ENCODE measurements at places on chromosomes 4 and X.

GRCh38 chr4:75566911-75567310 is 11.0 kb downstream of the ODAPH start:
- no peak for DNase-seq

- DNase-seq, result no peak
These were observed at the start of gene SH2D1A for GRCh38 chrX:124346117-124346876. Gene SH2D1A (plus strand): TSS chrX:124346563. CDS start chrX:124346643, 80 bp downstream.

DNA sequence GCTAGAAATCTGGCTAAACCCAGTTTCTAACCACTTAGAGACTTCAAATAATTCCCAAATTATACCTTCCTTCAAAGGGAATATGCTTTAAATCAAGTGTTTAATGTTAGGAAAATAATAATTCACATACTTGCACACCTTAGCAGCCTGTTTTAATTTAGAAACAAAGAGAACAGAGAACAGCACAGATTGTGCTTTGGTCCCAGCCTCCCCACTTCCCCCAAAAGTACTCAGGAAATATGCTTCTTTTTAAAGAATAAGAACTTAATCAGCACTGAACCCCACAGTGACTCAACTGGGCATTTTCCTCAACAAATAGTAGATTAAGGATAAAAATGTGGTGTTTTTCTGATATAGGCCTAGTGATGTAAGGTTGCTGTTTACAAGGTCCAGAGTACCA is 295.8 kb downstream of the GBA3 start:
- no peak for DNase-seq

GRCh38 chr4:119667802-119668201 is 39.2 kb upstream of the PDE5A start:
- no peak for DNase-seq

GRCh38 chr4:186881521-186882220 is 158.0 kb upstream of the FAT1 start:
- DNase-seq, result no peak

DNA sequence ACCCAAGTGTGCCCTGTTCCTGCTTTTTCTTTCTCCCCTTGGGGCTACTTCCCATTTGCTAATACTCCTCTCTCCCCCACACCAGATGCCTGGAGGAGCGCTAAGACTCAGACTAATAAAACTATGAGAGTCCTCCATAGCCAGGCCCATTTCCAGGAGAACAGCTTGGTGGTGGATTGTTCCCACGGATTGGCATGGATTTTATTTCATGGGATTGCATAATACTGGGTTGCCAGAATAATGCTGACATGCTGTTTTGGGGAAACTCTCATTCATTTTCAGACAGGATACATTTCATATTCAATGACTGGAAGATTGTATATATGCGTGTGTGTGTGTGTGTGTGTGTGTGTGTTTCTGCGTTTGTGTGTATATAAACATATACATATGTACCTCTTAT is 447.5 kb upstream of the PITX2 start:
- DNase-seq, result no peak

- DNase-seq, result no peak
These were observed 1.1 kb upstream of the GTPBP6 start for GRCh38 chrX:319579-320125.

- DNase-seq, result no peak
These were observed 952.9 kb downstream of the FAT4 start for GRCh38 chr4:126267689-126268088.

DNA sequence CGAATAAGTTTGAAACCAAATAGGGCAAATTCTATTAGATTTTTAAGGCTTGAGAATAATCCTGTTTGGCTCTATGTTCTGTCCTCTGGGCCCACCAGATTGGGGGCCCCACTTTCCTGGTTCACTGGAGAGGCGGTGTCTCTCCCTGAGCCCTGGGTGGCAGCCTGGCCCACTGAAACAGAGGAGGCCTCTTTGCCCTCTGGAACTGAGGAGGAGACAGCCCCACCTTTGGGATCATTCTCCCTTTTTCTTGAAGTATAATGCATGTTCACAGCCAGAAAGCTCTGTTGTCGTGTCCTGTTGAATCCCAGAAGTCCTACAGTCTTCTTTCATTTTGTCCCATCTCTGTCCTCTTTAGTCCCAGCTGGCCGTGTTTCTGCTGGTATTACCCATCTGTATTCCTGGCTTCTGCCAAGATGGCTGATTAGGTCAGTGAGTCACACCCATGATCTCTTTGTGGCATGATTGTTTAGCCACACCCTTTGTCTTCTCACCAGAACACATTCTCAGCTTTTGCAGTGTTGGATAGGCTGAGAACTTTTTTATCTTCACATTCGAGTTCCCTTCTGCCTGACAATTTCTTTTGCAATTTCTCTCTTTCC is 8.1 kb upstream of the TBC1D25 start:
- no peak for DNase-seq

DNA sequence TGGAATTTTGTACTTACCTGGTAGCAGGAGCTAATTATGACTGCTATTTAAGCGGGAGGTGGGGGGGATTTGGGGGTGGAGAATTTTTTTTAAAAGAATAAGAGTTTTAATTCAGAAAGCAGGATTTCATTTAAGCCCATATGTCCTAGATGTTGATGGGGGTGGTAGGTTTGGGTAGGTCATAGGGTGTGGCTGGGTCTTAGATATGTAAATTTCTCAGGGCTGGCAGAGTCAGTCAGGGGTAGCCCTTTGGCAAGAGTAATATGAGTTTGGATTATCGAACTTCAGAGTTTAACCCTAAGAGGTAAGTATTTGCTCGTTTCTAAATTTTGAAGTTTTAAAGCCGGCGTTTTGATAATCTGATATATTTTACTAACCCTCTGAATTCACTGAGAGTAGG is 35.2 kb upstream of the COX18 start:
- DNase-seq, result no peak

- no peak for DNase-seq
These were observed 89.7 kb upstream of the NDP start for GRCh38 chrX:44062840-44063239.

- DNase-seq, result no peak
These were observed 183.3 kb downstream of the DCLK2 start for GRCh38 chr4:150261571-150261970.

DNA sequence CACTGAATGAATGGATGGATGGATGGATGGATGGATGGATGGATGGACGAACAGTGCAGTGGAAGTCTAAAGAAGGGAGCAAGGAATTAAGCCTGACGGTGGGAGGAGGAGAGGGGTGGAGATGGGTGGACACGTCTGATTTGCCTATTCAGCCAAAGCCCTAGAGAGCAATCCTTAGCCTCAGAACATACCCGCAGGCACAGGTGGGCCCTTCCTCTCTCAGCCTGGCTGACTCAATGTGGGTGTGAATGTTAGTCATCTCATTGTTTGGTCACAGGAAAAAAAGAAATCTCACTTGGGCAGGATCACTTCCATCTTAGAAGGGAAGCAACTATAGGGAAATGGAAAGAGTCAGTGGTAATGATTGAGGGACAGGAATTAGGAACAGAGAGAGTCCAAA is 165.9 kb downstream of the PJA1 start:
- DNase-seq, result no peak

- no peak for DNase-seq
These were observed 591.7 kb downstream of the CCSER1 start for GRCh38 chr4:90718931-90719330.

DNA sequence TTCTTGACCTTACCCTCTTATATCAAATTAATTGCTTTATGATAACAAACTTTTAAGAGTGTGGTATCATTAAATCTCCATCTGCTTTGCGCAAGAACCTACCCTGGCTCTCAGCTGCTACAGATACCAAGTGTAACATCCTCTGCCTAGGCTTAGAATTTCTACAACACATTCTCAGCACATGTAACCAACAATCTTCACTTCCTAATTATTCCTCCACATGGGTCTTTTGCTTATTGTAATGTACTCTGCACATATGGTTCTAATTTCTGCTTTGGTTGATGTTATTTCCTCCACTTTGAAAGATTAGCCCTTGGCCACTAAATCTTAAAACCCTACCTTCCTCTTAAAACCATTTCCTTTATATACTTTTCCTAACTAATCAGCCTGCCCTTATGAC is 242.4 kb downstream of the ARHGAP24 start:
- no peak for DNase-seq

DNA sequence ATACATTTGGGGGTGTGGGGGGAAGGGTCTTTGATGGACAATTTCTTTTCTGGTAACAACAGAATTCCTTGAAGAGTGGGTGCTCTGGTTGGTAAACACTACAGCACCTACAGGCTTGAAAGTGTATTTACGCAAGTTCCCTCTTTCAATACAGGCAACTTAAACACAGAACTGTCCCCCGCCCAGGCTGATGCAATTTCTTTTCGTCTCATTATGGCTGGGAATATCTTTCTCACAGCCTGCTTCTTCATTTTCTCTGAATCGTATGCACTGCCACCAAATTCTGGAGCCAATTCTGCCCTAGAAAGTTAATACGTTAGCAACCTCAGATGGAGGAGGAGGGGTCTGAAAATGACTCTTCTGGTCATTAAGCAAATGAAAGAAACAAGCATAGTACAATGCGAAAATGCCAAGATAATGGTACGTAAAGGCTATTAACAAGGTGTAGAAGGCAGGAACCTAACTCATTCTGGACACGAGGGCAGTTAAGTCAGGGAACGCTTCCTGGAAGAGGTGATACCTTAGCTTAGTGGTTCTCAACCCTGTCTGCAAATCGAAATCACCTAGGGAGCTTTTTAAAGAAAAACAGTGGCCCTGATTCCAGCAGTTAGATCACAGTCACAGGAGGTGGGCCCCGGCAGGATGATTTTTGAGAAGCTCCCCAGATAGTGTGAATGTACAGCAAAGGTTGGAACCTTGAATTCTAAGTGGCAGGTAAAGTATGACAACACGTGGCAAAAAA is 1.0 kb downstream of the AGA start:
- no peak for DNase-seq

DNA sequence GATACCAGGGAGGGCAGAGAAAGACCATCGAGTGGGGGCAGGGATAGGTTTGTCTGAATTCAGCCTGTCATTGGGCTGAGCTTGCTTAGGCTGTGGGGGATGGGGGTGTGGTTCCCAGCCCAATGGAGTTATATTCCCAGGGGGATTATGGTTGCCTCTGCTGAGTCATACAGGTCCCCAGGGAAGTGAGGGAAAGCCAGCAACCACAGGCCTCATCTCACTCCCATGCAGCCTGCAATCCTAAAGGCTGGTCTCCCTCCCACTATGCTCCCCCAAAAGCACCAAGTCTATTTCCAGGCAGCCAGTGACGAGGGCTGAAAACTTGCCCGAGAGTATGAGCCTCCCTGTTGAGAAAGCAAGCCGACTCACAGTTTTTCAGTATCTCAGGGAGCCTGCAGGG is 39.3 kb downstream of the AFM start:
- DNase-seq, result no peak

- no peak for DNase-seq
These were observed 50.2 kb upstream of the TADA2B start for GRCh38 chr4:6992728-6993677.

DNA sequence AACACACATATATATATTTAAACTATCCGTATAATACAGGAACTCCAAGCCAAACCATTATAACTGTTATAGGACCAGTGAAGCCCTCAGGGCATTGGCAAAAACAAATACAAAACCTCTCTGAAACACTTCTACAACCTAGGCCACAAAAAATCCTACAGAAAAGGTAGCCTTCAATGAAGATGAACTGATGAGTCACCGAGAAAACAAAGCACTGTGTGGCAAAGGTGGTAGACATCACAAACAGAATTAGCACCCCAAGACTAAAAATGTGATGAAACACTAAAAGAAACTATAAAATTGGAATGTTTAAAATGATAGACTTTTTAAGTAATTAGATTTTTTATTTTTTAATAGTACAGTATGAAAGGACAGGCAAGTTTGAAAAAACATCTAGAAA is 5.5 kb upstream of the HSPA4L start:
- DNase-seq, result no peak

DNA sequence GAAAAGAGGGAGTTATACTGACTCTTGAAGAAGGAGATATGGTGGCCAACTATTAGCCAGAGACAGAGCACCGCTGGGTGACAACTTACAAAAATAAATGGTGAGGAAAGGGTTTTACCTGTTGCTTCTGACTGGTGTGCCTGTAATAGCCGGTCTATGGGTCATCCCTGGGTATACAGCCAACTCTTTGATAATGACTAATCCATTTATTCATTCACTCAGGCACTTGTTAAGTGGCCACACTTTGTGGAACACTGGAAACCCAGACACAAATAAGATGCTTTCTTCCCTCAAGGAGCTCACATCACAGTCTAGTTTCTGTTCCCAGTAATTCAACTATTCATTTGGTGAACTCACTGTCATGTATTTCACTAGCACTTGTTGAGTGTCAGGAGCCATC is 13.2 kb upstream of the CAPN6 start:
- DNase-seq, result no peak

GRCh38 chr4:175787948-175788347 is 24.1 kb downstream of the GPM6A start:
- no peak for DNase-seq

GRCh38 chr4:84681486-84682274 is 98.8 kb downstream of the CDS1 start:
- DNase-seq, result no peak

DNA sequence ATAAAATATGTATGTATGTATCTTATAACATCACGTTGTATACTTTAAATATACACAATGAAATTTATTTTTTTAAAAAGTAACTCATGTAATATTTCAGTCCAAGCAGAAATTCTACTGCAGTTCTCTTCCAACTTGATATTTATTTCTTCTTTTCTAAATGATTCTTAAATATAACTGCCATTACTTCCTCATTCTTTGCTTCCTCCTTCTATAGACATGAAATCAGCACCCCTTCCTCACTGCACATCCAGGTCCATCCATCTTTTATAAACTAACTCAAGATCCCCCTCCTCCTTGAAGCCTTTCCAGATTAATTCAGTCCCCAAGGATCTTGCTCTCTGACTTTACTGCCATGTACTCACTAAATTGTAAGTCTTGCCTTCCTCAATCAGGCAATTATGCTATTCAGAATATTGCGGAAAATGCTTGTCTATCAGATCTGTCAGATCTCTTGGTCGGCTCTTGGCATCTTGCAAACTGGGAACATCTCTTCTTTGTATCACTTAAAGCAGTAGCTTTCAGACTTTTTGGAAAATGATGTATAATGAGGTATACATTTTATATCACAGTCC is 3.7 kb downstream of the GPRIN3 start:
- no peak for DNase-seq

- no peak for DNase-seq
These were observed 274.3 kb upstream of the HS3ST1 start for GRCh38 chr4:11702886-11703557.

- no peak for DNase-seq
These were observed 9.5 kb downstream of the MAB21L2 start for GRCh38 chr4:150591406-150591805.

DNA sequence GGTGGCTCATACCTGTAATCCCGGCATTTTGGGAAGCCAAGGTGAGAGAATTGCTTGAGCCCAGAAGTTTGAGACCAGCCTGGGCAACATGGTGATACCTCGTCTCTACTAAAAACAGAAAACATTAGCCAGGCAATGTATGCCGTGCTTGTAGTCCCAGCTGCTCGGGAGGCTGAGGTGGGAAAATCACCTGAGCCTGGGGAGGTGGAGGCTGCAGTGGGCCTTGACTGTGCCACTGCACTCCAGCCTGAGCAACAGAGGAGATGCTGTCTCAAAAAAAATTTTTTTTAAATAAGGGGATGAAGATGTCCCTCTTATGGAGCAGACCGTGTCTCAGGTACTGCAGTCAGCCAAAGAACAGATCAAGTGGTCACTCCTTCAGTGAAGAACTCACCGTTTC is 13.5 kb downstream of the CTAG1B start:
- DNase-seq, result no peak

Measured in nucleus accumbens (tissue), 56 donors.